BJ (cell line): ENCODE measurements at places on chromosomes 3 and 15.

DNA sequence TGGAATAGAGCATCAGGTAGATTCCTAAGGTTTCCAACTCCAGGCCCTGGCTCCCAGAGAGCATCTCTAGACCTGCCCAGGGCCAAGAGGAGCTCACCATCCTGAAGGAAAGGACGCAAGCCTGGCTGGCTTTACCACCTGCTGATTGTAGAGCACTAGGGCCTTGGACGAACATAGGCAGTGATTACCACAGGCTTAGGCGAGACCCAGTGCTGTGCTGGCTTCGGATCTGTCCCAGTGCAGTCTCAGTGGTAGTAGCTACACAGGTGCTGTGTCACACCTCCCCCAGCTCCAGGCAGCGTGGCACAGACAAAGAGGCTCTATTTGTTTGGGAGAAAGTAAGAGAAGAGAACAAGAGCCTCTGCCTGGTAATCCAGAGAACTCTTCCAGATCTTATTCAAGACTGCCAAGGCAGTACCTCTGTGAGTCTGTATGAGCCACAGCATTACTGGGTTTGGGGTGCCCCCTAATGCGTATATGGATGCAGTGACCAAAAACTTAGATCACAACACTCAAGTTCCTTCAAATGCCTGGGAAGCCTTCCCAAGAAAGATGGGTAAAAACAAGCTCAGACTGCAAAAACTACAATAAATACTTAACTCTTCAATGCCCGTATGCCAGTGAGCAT is 25.4 kb downstream of the ISG20 start:
- no peak for DNase-seq

- no peak for DNase-seq
Observed at GRCh38 chr3:183260167-183260904, 7.3 kb downstream of the B3GNT5 start.

DNA sequence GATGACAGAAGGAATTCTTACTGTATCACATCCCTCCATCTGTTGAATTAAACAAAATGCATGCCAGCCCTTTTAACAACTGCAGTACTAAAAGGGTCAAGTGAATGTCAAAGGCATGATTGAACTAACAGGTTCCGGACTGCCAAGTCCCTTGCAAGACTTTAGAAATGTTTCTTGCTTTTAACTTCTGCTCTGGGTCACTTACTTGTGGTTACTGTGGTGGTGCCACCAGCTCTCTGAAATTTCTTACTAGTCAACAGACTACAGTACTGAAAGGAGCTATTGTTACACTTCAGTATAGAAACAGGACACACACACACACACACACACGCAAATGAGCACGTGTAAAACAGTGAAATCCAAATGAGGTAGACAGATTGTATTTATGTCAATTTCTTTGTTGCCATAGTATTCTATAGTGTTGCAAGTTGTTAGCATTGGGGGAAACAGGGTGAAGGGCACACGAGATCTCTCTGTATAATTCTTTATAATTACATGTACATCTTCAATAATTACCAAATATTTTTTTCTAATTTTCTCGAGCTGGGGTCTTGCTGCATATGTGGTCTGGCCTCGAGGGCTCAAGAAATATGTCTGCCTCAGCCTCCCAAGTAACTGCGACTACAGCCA is 79.9 kb upstream of the SLC25A26 start:
- DNase-seq = no peak

GRCh38 chr3:71657831-71658530 is 67.2 kb downstream of the EIF4E3 start:
- no peak for DNase-seq

GRCh38 chr15:66023311-66023972 is 154.2 kb downstream of the RAB11A start:
- no peak for DNase-seq

DNA sequence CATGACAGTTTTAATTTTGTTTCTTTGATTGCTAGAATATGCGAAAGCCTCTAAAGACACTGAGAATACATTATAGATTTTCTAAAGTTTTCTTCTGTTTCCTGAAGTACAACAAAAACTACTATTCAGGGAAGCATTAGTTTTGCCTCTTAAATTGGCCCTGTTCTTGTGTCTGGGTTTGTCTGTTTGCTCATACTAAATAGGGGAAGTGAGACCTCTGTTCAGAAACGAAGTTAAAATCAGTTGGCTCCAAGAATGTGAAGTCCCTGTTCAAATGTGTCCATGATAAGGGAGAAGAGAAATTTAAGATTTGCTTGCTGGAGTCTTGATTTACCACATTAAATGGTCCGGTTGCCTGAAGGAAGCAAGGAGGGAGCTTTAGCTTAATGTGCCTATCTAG is 327.3 kb upstream of the GBE1 start:
- DNase-seq = no peak

GRCh38 chr3:170056710-170057454 is 19.1 kb downstream of the GPR160 start:
- no peak for DNase-seq

GRCh38 chr15:98889930-98890695 is 117.5 kb downstream of the PGPEP1L start:
- DNase-seq = peak; percentile 79

DNA sequence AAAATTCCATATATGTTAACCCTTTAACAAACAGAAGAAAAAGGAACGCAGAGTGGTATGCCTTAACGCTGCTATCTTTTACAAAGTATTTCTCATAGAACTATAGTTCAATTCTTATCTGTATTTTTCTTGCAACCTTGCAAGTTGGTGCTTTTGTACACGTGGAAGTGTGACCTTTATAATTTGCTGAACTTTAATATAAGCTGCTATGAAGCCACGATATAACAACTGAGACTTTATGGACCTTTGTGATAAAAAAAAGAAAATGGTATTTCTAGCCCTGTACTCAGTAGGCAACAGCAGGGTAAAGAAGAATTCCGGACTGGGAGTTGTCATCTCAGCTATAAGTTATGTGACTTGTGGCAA is 6.3 kb upstream of the TFG start:
- no peak for DNase-seq

GRCh38 chr3:54180921-54181320 is 58.6 kb downstream of the CACNA2D3 start:
- no peak for DNase-seq

DNA sequence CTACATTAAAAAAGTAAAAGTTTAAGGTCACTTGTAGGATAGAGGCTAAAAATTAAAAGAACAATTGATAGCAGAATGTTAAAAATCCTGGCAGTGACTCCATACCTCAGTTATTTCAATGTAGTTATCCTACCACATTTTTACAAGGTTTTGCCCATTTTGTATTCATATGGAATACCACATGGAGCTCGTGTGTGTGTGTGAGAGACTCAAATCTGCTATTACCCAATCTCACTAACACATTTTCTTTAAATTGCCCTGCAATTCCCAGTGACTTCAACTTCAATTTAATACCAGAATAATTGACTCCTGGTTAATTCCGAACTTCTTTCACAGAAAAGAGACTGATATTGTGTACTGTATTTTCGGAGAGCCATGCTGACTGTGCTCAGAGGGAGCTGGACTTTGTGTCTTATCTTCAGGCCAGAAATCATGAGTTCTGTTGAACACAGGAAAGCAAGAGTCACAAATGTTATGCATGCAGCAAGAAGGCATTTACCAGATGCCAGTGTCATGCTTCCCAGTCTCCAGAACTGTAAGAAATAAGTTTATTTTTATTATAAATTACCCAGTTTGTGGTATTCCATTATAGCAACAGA is 529.0 kb upstream of the NECTIN3 start:
- DNase-seq = no peak

GRCh38 chr3:3335903-3336302 is 156.4 kb upstream of the CRBN start:
- no peak for DNase-seq

GRCh38 chr15:38660738-38661137 is 96.1 kb upstream of the RASGRP1 start:
- DNase-seq = no peak

DNA sequence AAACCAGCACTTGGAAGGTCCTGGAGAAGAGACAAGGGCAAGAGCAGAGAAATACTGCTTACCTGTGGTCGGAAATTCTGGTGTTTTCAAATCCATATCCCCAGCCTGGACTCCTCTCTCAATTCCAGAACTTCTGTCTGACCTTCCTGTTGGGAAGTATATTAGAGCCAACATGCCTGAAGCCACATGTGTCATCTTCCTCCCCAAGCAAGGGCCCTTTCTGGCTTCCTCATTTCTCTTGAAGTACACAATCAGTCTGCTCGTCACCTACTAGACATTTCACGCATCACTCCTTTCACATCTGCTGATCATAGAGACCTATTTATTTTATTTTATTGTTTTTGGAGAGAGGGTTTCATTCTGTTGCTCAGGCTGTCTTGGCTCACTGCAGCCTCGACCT is 8.4 kb downstream of the PARP14 start:
- DNase-seq = no peak

DNA sequence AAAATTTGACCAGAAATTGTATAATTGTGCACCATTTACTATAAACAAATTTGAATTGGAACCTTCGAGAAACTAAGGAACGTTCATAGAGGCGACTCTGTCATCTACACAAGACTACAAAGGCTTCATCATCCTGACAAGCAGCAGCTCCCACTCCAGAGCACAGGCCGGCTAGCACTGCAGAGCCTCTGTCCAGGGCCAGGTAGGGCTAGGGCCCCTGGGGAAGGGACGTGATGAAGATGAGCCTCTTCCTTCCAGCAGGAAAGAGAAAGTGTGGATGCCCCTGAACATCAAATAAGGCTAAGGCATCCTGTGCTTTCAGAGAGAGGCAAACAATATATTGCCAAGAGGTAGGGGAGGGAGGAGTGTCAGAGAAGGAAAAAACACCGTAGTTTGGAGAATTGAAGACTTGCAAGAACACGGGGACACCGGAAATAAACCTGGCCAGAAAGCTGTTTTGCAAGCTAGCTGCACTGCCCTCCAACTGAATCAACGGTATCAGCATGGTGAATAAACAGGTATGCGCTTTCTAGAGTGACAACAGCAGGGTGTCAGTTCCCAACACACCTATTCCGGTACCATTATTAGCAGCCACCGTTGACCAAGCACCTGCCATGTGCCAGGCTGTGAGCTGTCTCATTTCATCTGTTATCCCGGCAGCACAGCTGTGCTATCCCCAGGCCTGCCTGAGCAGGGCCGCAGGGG is 12.4 kb downstream of the XXYLT1 start:
- no peak for DNase-seq

DNA sequence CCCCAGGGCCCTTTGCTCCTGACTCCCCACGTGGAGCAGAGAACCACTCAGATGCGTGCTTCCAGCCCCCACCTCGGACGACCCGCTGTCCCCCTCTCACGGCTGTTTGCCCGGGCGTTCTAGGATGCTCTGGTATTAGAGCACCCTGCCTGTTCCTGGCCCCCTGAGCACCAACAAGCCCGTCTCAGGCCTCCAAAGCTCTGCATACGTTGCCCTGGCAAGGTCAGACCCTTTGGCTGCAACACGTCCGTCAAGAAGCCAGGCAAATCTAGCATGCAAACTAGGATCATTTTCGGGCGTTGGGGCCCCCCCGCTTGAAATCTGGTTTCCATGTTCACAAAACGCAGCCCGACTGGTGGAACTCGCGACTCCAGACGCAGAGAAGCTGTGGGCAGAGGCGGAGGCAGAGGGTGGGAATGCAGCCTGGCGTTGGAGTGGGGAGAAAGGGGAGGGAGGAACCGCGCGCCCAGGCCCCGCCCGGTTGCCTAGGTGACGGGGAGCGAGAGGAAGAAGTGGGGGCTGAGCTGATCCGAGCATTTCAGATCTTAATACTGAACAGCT is 86.2 kb upstream of the PIAS1 start:
- peak; percentile 19 for DNase-seq

- DNase-seq = no peak
Observed at GRCh38 chr3:22704166-22704565, 499.0 kb upstream of the UBE2E2 start.

- no peak for DNase-seq
Observed at GRCh38 chr3:46604127-46604526, 8.2 kb upstream of the FAM240A start.

DNA sequence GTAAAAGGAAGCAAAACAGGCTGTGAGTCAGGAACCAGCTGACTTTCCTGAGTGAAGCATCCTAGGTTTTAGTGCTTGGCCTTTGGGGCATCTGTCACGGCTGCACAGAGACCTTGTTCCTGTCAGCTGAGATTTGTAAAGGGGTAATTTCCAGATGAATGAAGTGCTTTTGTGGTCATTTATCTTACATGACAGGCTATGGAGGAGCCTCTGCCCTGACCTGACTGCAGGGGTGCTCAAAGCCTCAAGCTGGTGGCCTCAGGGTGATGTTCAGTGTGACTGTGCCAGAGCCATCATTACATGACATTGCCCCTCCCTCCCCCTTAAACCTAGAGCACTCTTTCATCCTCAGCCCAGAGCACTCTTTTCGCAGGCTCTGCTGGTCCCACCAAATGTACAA is 132.5 kb downstream of the ARNT2 start:
- DNase-seq = no peak

DNA sequence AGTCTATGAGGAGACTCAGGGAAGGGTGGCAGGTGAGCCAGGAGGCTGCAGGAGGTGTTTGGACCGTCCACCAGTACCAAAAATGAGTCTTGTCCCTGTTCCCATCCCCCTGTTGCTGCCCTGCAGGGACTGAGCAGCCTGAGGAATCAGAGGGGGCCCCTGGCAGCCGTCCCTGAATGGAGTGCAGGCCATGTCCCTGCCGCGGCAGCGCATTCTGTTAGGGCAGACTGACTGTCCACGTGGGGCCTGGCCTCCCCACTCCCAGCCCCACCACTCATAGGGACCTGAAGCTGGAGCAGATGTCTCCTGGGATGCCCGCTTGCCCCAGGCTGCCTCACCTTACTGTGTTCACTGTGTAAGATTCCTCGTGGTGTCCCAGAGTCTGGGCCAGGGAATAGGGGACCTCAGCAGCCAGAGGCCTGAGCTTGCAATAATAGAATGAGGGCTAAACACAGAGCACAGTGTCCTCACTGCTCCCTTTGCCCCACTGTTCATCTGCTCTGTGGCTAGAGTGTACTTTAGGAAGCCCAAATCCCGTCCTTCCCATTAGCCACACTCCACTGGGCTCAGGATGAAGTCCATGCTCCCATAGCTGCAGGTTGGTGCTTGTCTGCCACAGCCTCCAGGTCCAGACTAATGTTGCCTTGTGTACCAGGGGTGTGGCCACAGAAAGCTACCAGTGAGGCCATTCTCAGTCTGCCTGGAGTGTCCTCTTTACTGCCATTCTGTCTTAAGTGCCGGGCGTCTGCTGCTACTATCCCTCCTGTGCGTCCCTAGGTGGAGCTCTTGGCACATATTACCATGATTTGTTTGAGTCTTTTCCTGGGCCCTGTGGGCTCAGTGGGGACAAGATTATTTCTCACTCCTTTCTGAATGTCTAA is 63.2 kb downstream of the HCN4 start:
- DNase-seq = no peak

DNA sequence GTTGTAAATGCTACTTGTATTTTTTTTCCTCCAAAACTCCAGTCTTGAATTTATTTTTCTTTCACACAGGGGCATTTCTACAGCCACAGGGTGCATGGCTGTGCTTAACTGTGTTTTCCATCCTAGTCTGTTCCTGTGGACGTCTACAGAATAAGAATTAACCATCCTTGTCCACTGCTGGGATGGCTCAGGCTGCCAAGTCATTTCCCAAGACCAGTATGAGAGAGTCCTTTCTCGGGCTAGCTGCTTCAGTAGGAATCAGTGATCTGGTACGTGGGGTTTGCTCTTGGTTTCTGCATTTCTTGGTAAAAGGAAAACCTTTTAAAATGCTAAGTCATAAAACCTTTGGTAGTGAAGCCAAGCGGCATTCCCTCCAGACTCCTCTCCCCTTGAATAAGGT is 29.8 kb downstream of the CHDH start:
- no peak for DNase-seq
